Activated naive CD4-positive, alpha-beta T cell treated with anti-CD3 and anti-CD28 coated beads, Interleukin-2, amount 50 U/mL, for 16 hours (primary cell): ENCODE measurements at places on chromosomes 5 and 9.
A peak's percentile ranks its signal among the peaks of the same experiment; 100 is the strongest.

DNA sequence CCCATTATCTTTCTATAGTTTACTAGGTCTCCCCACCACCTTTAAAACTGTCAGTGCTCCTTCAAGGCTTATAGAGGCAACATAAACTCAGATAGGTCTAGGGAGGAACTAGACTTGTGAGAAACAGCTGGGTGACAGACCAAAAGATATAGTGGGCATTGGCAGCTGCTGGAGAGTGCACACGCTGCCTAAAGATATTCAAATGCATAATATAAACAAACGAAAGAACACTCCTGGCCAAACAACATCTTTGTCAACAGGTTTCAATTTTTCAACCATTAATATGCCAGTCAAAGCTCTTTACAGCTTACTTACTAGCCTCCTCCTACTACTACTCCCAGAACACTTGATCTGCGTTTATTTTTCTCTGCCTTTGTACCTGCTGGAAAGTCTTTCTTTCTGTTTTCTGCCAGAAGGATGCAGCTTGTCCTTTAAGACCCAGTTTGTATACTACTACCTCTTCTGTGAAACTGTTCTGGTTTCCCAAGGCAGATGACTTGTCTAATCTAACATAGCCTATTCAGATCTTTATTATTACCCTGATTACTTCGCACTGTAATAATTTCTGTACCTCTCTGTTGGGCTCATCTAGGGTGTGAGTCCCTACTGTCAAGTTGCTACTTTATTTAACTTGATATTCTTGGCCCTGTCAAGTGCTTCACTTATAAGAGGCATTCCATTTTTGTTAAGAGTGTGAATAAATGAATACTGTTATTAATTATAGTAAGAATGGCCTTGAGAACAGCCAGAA is 14.3 kb downstream of the KDM3B start:
- DNase-seq: no peak

DNA sequence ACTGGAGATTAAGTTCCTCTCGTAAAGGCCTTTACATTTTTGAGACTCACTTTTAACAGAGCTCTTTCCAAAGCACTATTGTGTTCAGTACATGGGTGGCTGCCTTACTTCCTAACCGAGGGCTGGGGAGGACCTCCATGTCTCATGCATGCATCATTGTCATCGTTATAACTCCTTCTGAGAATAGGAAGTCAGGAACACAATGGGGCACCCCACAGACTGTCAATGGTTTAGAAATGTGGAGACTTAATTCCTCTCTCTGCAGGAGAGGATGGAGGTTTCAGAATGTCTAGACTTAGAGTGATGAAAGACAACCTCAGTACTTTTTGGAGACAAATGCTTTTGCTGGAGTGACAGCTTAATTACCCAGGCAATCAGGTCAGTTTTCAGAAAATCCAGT is 83.9 kb downstream of the PRLR start:
- DNase-seq: no peak

- DNase-seq: no peak
Measured at GRCh38 chr9:137308057-137308619, 6.1 kb upstream of the NRARP start.

- DNase-seq: no peak
Measured at GRCh38 chr9:108277216-108277615, 578.6 kb downstream of the ACTL7B start.

DNA sequence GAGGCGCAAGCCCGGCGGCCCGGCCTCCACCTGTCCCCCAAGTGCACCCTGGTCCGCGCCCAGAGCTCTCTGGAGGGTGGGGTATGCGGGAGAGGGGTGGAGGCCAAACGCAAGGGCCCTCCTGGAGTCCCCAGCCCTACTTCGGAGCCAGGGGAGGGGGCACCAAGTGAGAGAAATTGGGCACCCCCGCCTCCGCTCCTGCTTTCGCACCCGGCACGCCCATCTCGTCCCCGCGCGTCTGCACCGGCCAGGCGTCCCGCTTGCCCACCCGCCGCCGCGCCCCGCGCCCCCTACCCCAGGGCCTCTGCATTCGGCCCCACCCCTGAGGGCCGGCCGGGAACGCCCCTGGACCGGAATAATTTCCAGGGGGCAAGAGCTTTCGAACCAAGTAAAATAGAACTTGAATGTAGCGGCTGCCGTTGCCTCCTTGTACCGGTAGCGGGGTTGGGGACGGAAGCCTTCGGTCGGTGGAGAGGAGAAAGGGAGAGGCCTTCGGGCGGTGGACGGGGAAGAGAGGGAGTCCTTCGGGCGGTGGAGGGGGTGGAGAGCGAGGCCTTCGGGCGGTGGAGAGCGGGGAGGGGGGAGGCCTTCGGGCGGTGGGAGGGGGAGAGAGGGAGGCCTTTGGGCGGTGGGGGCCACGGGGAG is 694 bp upstream of the PHPT1 start:
- peak; percentile 57 for DNase-seq

GRCh38 chr5:42993516-42994245 is 46.4 kb downstream of the ANXA2R start:
- DNase-seq: peak; percentile 45
